ENCODE measurements at places on chromosomes 5 and 9.
A peak's percentile ranks its signal among the peaks of the same experiment; 100 is the strongest.

DNA sequence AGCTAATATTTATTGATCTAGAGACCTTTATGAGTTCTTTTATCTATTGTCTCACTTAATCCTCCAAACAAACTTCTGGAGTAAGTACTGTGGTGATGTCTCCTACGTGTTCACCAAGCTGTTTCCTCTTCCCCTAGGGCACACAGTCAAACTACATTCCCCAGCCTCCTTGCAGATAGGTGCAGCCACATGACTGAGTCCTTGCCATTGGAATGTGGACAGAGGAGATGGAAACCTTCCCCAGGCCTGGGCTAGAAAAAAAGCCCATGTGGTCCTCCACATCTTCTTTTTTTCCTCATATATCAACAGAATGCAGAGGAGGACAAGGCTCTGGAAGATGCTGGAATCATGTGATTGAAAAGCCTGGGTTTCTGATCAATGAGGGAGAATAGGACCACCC is 88.0 kb downstream of the ANKRD55 start:
- DNase-seq: no peak

- no peak for DNase-seq
Measured at GRCh38 chr5:72653586-72653985, 146.4 kb upstream of the ZNF366 start.

DNA sequence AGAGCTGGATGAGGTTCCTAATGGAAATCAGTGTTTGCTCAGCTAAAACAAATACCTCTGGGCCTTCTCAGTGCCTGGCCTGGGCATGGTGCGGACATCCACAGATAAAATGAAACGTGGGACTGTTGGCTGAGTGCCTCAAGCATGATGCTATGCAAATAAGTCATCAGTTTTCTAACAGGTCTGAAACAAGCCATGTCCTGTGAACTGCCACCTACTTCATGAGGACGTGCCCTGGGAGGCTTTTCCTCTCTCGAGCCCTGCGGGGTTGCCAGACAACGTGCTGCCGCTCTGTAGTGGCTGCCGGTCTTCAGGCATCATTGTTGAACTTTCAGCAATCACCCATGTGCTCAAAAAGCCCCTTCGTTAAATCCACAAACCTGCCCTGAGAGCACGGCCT is 240.4 kb upstream of the IRX2 start:
- no peak for DNase-seq

GRCh38 chr9:69719367-69719766 is 40.4 kb downstream of the PTAR1 start:
- no peak for DNase-seq

- DNase-seq: no peak
Measured at GRCh38 chr5:141529002-141529401, 40.1 kb downstream of the PCDHGC5 start.

DNA sequence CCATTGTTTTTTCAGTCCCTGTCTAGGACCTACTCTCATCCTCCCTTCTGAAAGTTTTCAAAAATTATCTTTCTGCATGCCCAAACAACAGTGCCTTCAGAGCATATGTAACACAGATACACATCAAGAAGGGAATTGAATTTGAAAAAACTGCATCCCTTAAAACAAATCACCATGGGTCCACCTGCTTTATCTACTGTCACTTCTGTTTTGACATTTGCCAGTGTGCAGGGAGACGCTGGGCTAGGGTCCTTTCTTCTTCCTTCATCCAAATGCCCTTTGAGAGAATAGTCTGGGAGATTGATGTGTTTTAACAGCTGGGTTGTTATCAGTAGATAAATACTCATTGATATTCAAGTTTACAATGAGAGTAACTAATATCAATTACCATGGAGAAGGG is 1630.1 kb downstream of the MAT2B start:
- no peak for DNase-seq

GRCh38 chr9:116072046-116072445 is 81.5 kb upstream of the PAPPA start:
- no peak for DNase-seq

DNA sequence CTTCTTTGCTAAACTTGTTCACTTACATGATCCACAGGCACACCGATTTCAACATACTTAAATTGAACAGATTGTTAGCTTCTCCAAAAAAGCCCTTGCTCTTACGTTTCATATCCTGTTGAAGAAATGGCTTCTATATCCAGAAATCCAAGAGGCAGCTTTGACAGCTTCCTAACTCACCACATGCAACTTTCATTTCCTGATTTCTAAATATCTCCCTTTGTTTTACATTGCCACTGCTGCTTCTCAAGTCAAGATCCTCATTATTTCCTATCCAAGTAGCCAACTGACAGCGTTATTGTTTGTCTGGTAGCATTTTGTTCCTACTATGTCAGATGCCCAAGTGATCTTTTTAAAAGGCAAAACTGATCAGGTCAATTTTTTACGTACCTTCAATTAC is 913.2 kb upstream of the TYRP1 start:
- peak; percentile 99 for DNase-seq

DNA sequence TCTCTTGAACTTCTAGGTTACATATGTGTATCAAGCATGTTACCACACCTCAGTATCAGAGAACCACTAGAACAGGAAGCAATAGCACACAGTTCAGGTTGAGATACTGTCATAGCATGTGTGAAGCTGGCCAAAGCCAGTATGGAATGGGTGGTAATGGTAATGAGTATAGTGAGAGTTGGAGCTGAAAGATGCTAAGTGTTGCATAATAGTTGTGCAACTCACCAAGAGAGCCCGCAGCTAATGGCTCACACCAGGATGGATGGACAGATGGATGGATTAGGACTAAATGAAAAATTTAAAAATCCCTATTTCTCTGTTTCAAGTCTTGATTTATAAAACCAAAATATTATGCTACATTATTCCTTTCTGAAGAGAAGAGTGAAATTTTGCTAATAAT is 53.4 kb upstream of the KCNN2 start:
- peak; percentile 13 for DNase-seq

DNA sequence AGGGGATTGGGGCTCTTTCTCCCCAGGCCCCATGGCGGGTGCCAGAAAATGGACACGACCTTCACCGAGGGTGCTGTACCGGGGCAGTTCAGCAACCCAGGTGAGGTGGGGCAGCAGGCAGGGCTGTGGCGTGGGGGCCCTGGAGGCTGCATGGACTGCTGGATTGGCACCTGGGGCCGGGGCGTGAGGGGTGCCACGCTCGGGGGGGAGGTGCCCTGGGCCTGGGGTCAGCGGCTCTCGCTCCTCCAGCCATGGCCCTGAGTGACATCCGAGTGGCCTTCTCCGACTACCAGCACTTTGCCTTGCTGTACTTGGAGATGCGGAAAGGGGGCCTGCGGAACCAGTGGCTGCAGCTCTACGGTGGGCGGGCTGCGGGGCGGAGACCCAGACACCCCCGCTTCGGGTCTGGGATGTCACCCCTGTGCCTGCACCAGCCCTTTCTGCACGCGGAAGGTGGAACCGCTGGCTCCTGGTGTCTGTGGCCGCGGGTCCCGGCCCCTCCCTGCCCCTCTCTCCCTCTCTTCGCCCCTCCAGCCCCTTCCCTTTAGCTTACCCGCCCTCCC is 1.8 kb downstream of the LCNL1 start:
- DNase-seq: no peak

DNA sequence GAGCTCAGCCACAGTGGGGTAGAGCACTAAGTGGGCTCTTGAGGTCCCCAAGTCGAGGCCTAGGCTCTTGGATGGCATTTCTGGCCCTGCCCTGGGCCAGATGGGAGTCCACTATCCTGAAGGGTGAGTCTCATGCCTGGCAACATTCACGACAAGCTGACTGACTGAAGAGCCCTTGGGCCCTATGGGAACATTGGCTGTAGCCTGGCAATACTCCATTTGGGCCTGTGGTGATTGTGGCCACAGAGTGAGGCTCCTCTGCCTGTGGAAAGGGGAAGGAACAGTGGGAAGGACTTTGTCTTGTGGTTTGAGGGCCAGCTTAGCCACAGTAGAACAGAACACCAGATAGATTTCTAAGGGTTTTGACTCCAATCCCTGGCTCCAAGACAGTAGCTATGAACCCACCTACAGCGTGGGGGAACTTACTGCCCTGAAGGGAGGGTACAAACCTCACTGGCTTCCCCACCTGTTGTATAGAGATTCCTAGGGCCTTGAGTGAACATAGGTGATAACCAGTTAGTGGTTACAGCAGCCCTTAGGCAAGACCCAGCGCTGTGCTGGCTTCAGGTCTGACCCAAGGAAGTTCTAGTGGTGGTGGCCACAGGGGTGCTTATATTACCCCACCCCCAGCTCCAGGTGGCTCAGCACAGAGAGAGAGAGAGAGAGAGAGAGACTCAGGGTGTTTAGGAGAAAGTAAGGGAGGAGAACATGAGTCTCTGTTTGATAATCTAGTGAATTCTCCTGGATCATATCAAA is 72.4 kb downstream of the KIAA0825 start:
- peak; percentile 96 for DNase-seq

DNA sequence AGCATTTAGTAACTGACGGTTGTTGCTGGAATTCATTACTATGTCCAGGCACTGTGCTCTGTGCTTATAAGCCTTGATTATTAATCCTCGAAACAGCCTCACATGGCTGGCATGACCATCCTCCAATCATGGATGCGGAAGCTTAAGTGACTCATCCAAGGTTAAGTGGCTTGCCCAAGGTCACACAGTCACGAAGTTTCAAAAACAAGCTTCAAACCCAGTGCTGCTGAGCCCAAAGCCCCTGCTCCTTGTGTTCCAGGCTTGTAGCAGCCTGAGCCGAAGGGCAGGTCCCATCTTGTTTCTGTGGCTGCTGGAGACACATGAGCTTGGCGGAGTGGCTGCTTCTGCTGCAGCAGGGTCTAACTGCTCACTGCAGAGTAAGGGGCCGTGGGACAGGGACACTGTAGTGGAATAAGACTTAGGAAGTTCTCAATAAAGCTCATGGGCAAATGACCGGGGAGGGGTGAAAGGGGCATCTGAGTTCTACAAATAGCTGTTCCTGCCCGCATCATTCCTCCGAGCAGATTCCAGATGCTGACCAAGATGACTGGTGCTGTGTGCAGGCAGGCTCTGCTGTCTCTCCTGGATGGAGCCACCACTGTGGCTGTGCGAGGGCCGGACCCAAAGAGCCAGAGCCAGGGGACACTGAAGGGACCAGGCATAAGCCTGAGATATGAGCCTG is 32.4 kb downstream of the WHRN start:
- DNase-seq: no peak

- DNase-seq: peak; percentile 81
Measured at GRCh38 chr5:127785098-127785927, 82.1 kb downstream of the CCDC192 start.

DNA sequence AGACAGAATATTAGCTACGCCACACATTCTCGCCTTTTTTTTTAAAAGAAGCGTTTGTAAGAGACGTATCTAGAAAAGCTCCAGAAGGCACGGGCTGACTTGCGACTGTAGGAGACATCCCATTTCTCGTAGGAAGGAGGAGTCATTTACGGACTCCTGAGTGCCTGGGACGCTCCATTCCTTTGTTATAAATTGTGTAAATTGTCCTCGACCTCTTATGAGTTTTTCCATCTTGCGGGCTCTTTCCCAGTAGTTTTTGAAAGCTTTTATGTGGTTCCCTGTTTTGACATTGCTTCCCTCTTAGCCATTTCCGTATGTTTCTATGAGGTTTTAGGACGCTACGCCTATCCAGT is 1.0 kb downstream of the RABL6 start:
- DNase-seq: peak; percentile 32

- DNase-seq: no peak
Measured at GRCh38 chr5:79844571-79844970, 146.5 kb downstream of the MTX3 start.

DNA sequence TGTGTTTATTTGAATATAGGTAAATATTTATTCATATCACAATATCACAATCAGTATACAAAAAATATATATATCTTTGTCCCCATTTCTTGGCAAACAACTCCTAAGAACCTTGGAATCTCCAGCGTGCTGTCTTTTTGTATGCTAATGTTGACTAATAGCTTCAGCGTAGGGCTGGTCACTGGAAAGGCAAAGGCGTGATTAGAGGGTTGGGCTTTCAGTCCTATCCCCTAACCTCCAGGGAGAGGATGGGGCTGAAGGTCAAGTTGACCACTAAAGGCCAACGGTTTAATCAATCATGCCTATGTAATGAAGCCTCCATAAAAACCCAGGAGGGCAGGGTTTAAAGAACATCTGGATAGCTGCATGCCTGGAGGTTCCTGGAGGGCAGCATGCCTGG is 79.6 kb upstream of the BNC2 start:
- no peak for DNase-seq

DNA sequence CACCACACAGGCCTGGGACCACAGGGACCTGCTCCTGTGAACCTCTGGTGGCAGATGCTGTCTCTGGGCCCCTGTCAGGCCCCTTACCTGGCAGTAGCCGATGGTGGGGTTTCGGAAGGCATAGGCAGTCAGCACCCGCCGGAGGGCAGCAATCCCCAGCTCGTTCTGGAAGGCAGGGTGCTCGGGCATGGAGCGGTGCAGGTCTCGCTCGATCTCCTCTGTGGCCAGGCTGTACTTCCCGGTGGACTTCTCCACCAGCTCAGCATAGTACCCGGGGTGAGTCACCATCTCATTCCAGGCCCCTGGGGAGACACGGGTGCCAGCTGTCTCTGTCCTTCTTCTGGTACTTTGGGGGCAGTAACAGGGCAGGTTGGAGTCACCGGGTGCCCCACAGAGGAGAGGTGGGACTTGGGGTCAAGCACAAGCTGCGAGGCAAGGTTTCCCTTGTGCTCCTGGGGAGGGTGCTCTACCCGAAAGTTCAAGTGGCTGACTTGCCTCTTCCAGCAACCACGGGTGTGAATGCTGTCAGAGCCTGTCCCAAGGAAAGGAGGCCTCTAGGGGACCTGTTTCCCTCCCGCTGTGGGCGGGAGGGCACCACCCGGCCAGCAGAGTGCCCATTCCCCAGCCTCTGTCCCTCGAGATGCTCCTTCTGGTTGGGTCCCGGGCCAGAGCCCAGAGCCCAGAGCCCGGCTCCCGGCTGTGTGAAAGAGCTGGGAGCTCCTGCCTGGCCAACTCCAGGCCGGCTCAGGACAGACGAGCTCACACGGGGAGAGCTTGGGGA is 19.8 kb upstream of the MRNIP start:
- no peak for DNase-seq

DNA sequence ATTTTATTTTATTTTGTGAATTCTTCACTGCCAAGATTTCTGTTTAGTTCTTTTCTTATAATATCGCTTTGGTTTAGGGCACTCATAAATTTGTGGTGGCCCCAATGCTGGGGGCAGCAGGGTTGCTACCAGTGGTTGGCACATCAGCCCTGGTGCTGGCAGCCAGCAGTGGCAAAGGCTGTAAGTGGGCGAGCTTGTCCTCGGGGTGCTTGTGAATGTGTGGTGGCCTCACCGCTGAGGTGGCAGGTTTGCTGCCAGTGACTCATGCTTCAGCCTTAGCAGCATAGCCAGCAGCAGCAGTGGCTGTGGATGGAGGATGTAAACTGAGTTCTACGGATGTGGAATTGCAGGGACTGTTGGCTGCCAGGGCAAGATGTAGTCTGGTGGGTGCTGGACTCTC is 262.9 kb upstream of the DMAC1 start:
- DNase-seq: no peak

DNA sequence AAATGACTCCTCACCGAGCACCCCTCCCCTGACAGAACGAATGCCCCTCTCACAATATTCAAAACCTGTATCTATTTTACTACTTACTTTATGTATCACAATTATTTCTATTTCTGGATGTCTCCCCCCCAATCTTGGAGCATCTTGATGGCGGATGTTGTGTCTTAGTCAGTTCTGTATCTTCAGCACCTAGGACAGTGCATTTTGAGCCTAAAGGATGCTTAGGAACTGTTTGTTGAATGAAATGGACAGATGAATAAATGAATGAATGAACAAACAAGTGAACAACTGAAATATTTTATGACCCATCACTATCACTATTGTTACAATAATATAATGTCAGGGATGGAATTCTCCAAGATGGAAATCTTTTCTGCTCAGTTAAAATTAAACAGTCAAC is 295.7 kb downstream of the DNAH5 start:
- no peak for DNase-seq

- DNase-seq: no peak
Measured at GRCh38 chr9:87201351-87201751, 254.0 kb upstream of the GAS1 start.

All from MV-4-11 (cell line).